ENCODE measurements at places on chromosomes 1 and 21.

GRCh38 chr1:173478094-173478674 is 1.0 kb downstream of the PRDX6 start:
- no peak for DNase-seq

DNA sequence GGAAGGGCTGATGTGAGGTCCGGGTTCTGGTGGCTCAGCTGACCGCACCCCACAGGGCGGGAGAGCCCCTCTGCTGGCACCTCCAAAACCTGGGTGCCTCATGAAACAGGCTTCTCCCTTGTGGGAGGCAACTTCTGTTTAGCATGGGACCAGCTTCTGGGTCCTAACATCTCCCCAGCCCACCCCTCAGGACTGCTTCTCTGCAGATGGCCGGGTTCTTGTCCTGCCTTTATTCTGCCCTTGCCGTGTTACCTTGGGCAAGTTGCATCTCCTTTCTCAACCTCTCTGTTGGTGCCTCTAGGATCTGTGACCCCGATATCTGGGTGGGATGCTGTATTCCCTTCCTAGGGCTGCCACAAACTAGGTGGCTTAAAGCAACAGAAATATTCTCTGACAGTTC is 15.0 kb upstream of the TTC22 start:
- no peak for DNase-seq

GRCh38 chr1:221712776-221713431 is 29.0 kb downstream of the DUSP10 start:
- no peak for DNase-seq

GRCh38 chr1:223776075-223776814 is 63.9 kb downstream of the CAPN2 start:
- DNase-seq, result peak; percentile 35

GRCh38 chr1:203158960-203159665 is 16.5 kb downstream of the MYBPH start:
- DNase-seq, result no peak

- DNase-seq, result no peak
These were observed 110.1 kb upstream of the SLC44A3 start for GRCh38 chr1:94709891-94710581.

DNA sequence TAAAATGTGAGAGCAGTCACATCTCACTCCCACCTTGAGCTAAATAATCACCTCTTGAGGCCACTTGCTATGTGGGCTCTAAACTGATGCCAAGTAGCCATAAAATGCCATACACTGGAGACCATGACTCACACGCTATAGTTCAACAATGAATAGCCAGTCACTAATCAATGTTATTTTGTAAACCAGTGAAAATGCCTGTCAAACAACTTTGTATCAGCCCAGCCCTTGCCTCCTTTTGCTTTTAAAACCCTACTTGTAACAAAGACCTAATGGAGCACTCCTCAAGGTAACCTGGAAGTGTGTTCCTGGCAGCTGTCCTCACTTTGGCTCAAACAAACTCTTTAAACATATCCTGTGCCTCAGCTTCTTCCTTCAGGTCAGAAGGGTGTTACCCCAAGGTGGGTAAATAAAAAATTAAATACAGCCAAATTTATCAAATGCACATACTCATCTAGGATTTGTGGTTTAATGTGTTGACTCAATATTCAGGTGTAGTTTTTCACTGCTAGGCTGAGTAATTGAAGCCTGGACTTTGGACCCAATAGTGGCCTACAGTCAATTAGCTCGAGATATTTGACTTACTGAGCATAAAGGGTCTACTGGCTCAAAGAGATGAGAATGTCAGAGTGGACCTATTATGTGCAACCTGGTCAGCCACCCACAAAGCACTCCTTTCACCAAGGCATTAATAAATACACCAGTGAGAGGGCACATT is 154.3 kb downstream of the COQ8A start:
- DNase-seq, result no peak

DNA sequence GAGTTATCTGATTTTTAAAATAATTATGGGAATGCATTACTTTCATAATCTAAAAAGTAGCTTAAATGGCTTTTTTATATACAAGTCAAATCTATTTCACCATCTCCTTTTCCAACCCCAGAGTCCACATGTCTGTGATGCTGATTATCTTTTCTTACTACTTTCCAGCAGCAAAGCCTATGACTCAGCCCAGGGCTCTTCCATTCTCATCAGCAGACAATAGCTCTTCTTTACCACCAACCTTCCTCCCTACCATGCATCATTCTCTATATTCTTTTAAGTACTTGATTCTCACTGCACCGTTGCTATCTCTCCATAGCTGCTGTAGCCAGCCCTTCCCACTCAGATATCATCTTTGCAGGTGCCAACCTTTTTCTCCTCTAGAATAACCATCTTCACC is 61.3 kb downstream of the OVGP1 start:
- DNase-seq, result no peak

GRCh38 chr1:145701306-145701862 is 5.8 kb downstream of the PDZK1 start:
- no peak for DNase-seq
